ENCODE measurements at places on chromosomes 13 and 19.
A peak's percentile ranks its signal among the peaks of the same experiment; 100 is the strongest.

DNA sequence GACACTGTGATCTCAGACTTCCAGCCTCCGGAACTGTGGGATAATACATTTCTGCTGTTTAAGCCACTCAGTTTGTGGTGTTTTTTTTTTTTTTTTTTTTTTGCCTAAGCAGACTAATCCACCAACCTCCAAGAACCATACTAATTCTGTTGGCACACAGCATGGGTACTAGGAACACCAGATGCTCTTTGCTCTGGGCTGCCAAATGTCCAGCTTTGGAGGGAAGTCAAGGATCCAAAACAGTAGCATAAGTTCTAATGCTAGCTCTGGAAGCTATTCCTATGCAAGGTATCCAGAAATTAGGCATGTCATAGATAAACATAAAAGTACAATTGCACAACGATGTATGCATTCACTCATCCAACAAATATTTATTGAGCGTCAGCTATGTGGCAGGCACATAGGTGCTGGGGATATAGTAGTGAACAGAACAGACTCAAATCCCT is 64.5 kb upstream of the WDFY2 start:
- peak; percentile 26 for DNase-seq

- DNase-seq, result no peak
These were observed 343.6 kb downstream of the FGF9 start for GRCh38 chr13:22014469-22014868.

GRCh38 chr13:83907196-83907989 is 25.1 kb upstream of the SLITRK1 start:
- no peak for DNase-seq

GRCh38 chr19:13597640-13598039 is 91.4 kb upstream of the CACNA1A start:
- DNase-seq, result peak; percentile 61

- no peak for DNase-seq
These were observed 51.5 kb upstream of the HTR2A start for GRCh38 chr13:46948338-46948737.

- no peak for DNase-seq
These were observed 12.8 kb downstream of the MEDAG start for GRCh38 chr13:30918662-30919405.

DNA sequence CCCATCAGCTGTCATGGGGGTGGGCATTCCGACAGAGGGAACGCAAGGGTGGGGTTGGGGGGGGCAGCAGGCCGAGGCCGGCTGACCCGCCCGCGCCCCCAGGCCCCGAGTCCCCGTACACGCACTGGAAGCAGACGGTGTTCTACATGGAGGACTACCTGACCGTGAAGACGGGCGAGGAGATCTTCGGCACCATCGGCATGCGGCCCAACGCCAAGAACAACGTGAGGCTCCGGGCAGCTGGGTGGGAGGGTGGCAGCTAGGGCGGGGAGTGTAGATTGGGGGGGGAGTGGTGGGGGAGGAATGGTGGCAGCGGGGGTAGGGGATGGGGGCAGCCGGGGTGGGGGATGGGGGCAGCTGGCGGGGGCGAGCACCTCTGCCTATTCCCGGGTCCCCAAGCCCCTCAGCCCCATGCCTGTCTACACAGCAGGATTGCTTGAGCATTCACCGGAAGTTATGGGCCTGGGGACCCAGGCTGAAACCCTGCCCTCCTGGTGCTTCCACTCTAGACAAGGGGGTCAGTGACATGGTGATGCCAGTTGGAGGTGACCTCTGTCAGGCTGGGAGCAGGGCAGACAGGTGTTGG is 2.8 kb upstream of the ADM5 start:
- no peak for DNase-seq

GRCh38 chr19:7883105-7883504 is 5.2 kb upstream of the LRRC8E start:
- no peak for DNase-seq

- DNase-seq, result no peak
These were observed 433.9 kb downstream of the GPC6 start for GRCh38 chr13:93660391-93661063.

DNA sequence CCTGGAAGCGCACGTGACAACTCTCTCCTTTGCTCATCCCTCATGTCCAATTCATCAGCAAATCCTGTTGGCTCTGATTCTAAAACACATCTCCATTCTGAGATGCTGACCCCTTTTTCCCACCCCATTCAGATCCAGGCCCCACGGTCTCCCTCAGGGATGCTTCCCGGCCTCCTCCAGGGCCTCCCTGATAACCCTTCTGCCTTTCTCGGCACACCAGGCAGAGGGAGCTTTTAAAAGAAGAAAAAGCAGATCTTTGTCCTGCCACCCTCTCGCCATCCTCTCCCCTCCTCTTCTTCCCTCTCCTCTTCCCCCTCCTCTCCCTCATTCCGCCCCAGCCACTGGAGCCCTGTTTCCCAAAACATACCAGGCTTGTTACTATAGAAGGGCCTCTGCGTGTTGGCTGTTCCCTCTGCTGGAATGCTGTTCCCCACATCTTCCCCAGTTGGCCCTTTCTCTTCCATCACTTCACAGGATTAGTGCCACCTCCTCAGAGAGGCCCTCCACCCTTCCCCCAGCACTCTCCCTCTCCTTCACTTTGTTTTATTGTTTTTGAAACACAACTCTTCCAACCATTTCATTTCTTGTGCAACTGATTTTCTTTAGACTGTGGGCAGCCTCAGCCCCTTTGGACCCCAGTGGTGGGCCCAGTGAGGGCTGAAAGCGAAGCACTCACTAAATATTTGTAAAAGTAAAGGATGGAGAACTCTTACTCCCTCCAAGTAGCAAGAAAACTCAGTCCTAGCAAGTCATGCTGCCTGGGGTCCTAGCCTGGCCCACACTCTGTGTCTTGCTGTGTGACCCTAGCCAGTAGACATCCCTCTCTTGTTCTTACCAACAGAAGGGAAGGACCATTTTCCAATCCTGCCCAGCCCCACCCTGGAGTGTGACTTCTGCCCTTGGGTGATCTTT is 2.5 kb upstream of the CRLF1 start:
- no peak for DNase-seq

- no peak for DNase-seq
These were observed 21.6 kb downstream of the FAM124A start for GRCh38 chr13:51243832-51244231.

- DNase-seq, result peak; percentile 20
These were observed 120.5 kb downstream of the DIAPH3 start for GRCh38 chr13:60043262-60043661.

DNA sequence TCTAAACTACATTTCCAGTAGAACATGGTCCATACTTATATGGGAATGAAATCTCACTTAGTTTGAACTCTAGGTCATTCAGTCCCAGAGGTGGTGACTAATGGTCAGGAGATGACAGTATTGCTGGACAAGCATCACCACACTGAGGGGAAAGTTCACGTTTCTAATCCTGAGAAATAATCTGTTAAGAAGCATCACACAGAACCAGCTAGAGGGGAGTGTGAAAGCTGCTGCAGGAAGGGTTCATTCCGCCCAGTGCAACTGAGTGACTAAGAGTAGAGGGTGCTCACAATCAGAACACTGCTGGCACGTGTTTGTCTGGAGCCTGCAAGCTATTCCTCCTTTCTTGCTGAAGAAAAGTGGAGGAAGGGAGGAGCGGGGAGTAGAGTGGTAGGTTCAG is 2.7 kb downstream of the COL4A1 start:
- DNase-seq, result no peak

GRCh38 chr13:93318534-93319254 is 92.1 kb downstream of the GPC6 start:
- no peak for DNase-seq

DNA sequence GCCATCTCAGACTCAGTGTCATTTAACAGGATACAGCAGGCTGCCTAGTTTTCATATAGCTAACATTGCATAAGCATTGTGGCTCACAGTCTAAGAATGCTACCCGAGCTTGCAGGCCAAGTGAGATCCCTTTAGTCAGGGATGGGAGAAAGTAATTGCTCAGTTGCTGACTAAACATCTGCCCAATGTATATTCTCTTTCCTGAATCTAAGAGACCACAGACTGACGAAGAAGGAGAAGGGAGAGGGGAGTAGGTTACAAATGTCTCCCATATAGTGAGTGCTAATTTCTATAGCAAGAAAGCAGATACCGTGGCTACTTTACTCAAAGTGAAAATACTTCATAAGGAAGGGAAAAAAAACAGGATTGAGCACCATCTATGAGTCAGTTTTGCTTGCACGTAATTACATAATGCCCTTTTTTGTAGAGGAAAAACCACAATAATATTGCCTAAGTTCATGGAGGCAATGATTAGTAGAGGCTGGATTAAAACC is 453.9 kb downstream of the COG6 start:
- DNase-seq, result peak; percentile 92

GRCh38 chr19:51702103-51702824 is 9.1 kb downstream of the SPACA6 start:
- peak; percentile 55 for DNase-seq

GRCh38 chr19:53792721-53793433 is 31.2 kb downstream of the NLRP12 start:
- DNase-seq, result peak; percentile 79

DNA sequence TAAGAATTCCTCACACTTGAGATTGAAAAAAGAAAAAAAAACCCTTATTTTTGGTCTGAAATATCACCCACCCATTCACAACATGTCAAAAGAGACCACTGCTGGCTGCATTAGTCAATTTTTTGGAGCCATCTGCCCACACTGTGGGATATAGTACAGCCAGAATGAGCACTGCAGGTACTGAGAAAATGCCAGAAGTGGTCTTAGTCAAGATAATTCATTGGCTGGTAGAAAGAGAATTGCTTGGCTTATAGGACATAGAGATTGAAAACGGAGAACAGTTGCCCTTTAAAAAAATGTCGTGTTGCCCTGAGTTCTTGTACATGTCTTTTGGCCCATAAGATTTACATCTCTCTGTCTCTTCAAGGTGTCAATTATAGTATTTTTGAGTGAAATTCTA is 1899.5 kb downstream of the OLFM4 start:
- DNase-seq, result no peak

DNA sequence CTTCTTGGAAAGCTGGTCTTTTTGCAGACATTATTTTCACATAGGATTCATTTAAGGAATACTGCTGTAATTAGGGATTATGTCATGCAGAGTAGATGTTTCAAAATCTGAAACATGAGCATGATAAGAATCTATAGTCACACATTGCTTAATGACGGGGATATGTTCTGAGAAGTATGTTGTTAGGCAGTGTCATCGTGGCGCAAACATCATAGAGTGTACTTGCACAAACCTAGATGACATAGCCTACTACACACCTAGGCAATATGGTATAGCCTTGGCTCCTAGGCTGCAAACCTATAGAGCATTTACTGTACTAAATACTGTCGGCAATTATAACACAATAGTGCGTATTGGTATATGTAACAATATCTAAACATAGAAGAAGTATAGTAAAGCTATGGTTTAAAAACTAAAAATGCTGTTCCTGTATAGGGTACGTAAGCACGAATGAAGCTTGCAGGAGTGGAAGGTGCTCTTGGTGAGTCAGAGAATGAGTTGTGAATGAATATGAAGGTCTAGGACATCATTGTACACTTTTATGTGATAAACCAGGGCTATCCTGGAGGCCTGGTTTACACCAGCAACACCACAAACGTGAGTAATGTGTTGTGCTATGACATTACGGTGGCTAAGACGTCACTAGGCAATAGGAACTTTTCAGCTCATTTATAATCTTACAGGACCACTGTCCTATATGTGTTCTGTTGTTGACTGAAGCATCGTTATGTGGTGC is 283.1 kb downstream of the MTUS2 start:
- no peak for DNase-seq

- DNase-seq, result no peak
These were observed 233.7 kb downstream of the GPC5 start for GRCh38 chr13:91632086-91632485.

DNA sequence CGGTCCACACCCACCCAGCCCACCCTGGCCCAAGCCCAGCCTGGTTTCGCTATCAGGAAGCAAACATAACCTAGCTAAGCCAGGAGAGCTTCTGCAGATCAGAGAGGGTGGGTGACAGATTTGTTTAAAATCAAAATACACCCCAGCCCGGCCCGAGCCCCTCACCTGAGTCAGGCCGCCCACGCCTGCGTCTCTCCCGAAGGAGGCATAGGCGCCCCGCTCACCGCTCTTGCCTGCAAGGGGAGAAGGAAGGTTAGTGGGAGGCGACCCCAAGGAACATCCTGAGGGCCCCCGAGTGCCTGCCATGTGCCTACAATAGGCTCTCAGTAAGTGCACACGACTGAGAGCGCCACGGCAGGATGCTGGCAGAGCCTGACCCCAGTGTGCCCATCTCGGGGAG is 21.9 kb upstream of the UQCR11 start:
- DNase-seq, result no peak

DNA sequence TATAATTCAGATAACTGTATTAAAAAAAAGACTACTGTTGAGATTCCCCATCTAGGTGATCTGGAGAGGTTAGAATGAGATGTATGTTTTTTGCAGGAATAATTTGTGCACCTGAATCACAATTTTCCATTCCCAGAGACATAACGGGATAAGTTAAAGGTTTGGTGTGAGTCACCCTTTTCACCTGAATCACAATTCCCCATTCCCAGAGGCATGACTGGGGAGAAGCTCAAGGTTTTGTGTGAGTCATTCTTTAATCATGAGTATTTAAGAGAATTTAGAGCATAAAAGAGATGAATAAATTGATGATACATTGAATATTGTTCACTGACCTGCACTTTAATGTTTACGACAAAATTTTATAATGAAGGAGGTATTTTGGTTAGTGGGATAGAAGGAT is 9.0 kb downstream of the OR7A5 start:
- DNase-seq, result no peak

DNA sequence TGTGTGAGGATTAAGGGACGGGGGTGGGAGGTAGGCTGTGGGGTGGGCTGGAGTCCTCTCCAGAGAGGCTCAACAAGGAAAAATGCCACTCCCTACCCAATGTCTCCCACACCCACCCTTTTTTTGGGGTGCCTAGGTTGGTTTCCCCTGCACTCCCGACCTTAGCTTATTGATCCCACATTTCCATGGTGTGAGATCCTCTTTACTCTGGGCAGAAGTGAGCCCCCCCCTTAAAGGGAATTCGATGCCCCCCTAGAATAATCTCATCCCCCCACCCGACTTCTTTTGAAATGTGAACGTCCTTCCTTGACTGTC is 5.5 kb downstream of the FOSB start:
- no peak for DNase-seq

DNA sequence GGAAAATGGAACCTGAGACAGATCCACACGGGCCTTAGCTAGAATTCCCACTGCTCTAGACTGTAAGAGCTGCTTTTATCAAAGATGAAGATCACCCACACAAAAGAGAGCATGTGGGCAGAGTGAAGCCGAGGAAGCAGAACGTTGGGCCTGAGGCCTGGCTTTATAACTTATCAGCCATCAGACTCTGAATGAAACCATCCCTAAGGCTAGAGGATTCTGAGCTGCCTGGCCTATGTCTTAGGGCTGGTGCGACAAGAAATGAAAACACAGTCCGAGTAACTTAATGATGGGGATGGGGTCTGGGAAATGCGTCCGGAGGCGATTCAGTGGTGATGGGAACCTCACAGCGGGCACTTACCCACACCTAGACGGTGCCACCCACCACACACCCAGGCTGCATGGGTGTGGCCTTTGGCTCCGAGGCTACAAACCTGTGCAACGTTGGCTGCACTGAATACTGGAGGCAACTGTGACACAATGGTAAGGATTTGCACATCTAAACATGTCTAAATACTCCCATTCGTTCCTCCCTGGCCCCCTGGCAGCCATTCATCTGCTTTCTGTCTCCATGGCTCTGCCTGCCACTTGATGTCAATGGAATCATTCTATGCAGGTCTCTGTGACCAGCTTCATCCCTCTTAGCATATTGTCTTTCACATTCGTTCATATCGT is 62.0 kb downstream of the SLC15A1 start:
- DNase-seq, result no peak
